ENCODE measurements at places on chromosomes 1 and 21. TPM values are rescaled to one million over a fixed set of nuclear protein-coding genes. Genes with fewer than 3 reads are reported as not detected.

DNA sequence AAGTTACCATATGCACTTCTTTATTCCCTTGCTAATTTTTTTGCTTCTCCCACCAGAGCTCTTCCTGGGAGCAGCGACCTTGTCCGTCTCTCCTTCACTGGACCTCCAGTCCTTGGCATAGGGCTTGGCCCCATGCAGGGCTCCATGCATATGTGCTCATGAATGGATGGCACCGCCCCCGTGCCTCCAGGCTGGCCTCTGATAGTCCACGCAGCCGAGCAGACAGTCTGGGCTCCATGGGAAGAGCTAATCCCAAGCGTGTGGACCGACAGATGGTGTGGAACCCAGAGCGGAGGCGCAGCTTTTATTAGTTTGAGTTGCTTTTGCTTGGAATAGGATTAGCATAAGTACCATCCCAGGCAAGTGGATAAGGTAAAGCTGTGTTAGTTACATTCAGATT, 41.8 kb downstream of the CDCP2 start:
- DNase-seq, result no peak

- DNase-seq, result no peak
These were observed 21.6 kb downstream of the ROR1 start for GRCh38 chr1:63795455-63795854.

DNA sequence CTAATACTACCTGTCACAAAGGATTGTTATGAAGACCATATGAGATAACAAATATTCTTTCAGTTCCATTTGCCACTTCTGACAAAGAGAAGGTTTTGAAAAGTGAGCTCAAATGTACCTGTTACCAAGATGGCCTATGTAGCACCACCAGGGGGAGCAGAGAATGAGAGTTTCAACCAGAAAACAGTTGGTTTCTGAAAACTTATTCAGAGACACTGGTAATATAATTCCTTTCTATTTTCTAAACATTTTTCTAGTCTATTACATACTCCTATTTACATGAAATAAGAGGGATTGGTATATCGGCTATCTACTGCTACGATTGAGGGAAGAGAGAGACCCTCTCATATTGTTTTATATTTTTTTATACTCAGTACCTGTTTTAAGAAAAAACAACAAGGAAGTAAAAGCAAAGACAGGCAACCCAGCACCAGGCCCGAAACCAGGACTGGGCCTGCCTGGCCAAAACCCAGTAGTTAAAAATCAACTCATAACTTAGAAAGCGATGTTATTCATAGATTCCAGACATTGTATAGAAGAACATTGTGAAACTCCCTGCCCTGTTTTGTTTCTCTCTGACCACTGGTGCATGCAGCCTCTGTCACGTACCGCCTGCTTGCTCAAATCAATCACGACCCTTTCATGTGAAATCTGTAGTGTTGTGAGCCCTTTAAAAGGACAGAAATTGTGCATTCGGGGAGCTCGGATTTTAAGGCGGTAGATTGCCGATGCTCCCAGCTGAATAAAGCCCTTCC, 48.3 kb downstream of the IL23R start:
- no peak for DNase-seq

GRCh38 chr1:198493329-198493728, 47.2 kb downstream of the ATP6V1G3 start:
- DNase-seq, result peak; percentile 64

GRCh38 chr1:107789817-107790524, 175.0 kb downstream of the VAV3 start:
- DNase-seq, result no peak

DNA sequence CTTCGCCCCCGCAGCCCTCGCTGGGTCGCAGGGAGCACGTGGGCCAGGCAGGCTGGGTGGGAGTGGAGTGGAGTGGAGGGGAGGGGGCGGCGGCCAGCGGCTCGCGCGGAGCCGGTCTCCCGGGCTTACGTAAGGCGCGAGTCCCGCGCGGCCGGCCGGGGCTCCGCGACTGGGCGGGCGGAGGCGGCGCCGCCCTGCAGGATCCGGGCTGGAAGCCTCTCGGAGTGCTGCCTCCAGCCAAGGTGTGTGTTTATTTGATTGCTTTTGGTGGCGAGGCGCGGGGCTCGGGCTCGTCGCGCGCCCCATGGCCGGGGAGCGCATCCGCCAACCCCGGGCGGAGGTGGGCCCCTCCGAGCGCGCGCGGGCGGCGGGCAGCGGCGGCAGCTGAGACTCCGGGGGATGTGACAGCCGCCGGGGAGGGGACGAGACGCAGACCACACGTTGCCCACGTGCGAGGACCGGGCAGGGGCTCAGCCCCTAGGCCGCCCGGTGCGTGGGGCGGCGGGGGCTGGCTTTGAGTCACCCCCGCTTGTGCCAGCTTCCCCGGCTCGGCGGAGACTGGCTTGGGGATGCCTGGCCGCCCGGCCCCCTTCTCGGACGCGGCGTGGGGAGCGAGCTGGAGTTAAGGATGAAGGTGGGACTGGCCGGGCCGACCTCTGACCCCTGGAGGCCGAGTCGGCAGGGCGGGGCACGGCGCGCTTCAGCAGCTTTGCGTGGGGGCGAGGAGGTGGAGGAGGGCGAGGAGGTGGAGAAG, 402 bp upstream of the AK4 start:
- peak; percentile 81 for DNase-seq

- no peak for DNase-seq
These were observed 125.3 kb upstream of the ETS2 start for GRCh38 chr21:38680401-38680800.

- DNase-seq, result peak; percentile 80
These were observed 8.6 kb upstream of the ACTRT2 start for GRCh38 chr1:3012456-3013291.

- DNase-seq, result no peak
These were observed 21.4 kb downstream of the SPSB1 start for GRCh38 chr1:9314111-9314510.

- DNase-seq, result no peak
These were observed 10.1 kb upstream of the CNN3 start for GRCh38 chr1:94936861-94937620.

- DNase-seq, result no peak
These were observed 621.5 kb upstream of the ADGRL2 start for GRCh38 chr1:81179242-81179641.

- no peak for DNase-seq
These were observed 53.4 kb downstream of the SSBP3 start for GRCh38 chr1:54352755-54353154.

The LCE3D gene
- not detected for total RNA-seq

The CR1L gene
- total RNA-seq, result 0.94 TPM

The CCDC181 gene
- total RNA-seq, result not detected

The C1orf53 gene
- 1.8 TPM for total RNA-seq

The SPRR2D gene
- total RNA-seq, result not detected

The KIF21B gene
- total RNA-seq, result 27.1 TPM

The TAS1R1 gene
- 0.88 TPM for total RNA-seq
